ENCODE measurements at places on chromosomes 2 and 18. TPM values are rescaled to one million over a fixed set of nuclear protein-coding genes. Genes with fewer than 3 reads are reported as not detected.
A peak's percentile ranks its signal among the peaks of the same experiment; 100 is the strongest.

The SIX3 gene
- not detected for total RNA-seq

The CIDEA gene
- total RNA-seq: not detected

The CRYGD gene
- not detected for total RNA-seq

The CYP27A1 gene
- not detected for total RNA-seq

The CRACDL gene
- not detected for total RNA-seq

The GDF7 gene
- 0.72 TPM for total RNA-seq

The ZNF396 gene
- 2.7 TPM for total RNA-seq

DNA sequence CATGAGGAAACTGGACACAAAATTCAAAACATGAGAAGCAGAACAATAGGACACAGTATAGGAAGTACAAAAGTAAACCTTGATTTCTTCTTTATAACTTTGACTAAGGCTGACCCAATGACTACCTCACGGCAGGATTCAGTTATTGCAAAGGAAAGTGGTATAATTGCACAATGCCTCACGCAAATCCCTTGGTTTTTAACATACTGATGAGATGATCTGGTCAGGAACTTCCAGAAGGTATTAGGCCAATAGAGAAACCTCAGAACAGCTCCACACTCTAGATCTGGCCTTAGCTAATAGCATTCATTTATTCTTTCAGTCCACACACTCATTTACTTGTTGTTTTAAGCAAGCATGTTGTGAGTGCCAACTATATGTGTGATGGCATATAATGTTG lies 1526.9 kb upstream of the ACVR2A start:
- no peak for DNase-seq

- DNase-seq: peak; percentile 70
Measured at GRCh38 chr2:102514061-102514785, 41.2 kb downstream of the SLC9A4 start.

- no peak for DNase-seq
Measured at GRCh38 chr2:181197140-181197760, 216.8 kb downstream of the UBE2E3 start.

- DNase-seq: no peak
Measured at GRCh38 chr18:32167980-32168730, 21.7 kb upstream of the MEP1B start.

DNA sequence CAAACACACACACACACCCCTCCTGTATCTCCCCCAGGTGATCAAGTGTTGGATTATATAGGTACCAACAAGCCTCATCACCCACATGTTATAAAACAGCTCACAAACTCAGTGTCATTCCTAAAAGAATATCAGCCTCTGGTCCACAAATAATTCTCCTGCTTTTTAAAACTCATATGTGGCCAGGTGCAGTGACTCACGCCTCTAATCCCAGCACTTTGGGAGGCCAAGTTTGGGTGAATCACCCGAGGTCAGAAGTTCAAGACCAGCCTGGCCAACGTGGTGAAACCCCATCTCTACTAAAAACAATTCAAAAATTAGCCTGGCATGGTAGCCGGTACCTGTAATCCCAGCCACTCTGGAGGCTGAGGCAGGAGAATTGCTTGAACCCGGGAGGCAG lies 87.8 kb downstream of the LRATD1 start:
- no peak for DNase-seq

GRCh38 chr2:204691911-204692510 lies 146.7 kb downstream of the PARD3B start:
- peak; percentile 58 for DNase-seq

- peak; percentile 5 for DNase-seq
Measured at GRCh38 chr2:186379052-186379451, 107.0 kb upstream of the ZC3H15 start.

DNA sequence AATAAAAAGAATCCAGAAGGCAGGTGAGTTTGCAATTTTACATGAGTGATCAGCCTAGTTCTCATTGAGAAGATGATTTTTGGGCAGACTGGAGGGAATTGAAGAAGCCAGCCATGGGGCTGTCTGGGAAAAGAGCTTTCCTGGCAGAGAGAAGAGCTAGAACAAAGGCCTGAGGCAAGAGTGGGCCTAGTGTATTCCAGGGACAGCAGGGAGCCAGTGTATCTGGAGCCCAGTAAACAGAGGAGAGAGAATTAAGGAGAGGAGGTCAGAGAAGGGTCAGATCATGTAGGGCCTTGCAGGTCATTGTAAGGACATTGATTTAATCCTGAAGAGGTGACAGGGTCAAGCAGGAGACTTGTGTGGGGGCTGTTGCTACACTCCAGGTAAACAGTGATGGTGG lies 195.8 kb downstream of the SATB2 start:
- DNase-seq: no peak

- DNase-seq: no peak
Measured at GRCh38 chr2:167361426-167361825, 473.1 kb downstream of the XIRP2 start.

DNA sequence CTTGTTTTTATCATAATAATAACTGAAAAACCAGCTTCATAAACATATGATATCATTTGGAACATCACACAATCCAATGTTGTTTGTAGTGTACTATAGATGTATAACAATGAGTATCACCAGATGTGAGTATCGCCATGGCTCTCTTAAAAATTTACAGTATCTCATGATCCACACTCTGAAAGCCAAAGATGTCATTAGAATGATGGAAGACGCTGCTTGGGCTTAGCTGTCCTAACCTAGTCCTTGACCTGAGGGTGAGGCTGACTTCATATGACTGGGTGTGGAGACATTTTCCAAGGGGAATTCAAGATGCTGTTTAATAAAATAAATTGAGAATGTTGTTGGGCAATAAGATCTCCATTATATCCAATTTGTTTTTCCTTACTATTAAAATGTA lies 242.6 kb downstream of the RIT2 start:
- no peak for DNase-seq

- DNase-seq: no peak
Measured at GRCh38 chr2:207926133-207926988, 99.0 kb downstream of the PLEKHM3 start.

DNA sequence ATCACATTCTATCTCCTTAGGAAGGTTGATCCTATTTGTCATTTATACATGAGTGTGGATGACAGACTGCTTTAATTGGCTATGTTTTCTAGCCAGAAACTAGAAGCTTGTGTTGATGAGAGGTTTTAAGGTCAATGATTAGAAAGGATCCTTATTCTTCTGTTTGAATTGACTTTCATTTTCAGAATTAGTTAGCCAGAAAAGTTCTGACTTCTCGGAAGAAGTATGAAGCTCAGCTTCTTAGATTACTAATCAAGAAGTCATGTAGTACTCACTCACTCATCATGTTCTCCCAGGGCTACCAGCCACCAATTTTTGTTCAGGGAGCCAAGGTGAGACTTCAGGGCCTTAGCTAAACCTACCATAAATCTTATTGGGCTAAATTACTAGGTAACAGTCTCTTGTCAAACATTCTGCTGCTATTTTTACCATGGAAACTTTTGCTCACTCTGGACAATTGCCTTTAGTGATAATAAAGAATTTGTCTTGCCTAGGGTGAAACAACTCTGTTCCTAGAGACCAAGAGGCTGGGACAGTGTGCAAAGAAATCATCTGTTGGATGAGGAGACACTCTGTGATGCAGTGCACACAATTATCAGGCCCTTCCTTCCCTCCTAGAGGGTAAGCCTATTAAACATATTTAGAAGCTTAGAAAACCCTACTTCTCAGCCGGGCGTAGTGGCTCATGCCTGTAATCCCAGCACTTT lies 111.6 kb upstream of the DNMT3A start:
- DNase-seq: no peak

- no peak for DNase-seq
Measured at GRCh38 chr2:48198371-48198770, 292.1 kb upstream of the FBXO11 start.

- DNase-seq: no peak
Measured at GRCh38 chr2:70716131-70716743, 51.8 kb downstream of the ADD2 start.

GRCh38 chr2:8598295-8599165 lies 83.3 kb upstream of the ID2 start:
- peak; percentile 82 for DNase-seq

DNA sequence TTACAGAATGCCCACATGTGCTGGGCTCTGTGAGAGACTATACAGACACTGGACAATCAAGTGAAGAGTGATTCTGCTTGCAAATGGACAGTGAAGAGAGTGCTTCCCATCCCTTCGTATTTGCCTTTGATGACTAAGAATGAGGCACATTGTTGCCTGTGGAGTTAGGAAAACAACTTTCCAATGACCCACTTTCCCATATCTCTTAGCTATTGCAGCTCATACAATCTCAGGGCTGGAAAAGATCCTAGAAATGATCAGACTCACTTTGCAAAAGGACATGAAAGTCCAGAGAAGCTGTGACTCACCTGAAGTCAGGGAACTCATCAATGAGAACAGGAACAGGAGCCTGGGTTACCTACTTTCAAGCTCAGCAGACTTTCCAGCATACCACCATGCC lies 440.5 kb upstream of the TCF4 start:
- DNase-seq: no peak

GRCh38 chr2:224293976-224294375 lies 107.9 kb downstream of the FAM124B start:
- no peak for DNase-seq

DNA sequence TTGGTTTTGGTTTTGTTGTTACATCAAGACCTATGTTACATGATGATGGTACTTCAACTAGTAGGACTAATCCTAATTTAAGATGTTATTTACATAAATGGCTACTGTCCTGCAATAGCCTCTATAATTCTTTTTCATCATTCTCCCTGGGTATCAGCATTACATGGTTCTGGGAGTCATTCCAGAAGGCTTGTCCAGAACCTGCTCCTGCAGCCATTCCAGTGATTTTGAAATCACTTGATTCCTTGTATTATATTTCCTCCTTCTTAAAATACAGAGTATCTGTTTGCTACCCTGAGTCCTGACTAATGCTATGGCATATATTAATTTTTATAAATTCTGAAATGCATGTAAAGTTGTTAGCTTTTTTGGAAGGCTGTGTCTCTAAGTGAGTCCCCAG lies 400.5 kb upstream of the MEIS1 start:
- no peak for DNase-seq

- no peak for DNase-seq
Measured at GRCh38 chr2:228541789-228542188, 360.3 kb upstream of the SPHKAP start.

- DNase-seq: no peak
Measured at GRCh38 chr2:96801786-96802595, 14.1 kb upstream of the CNNM3 start.

DNA sequence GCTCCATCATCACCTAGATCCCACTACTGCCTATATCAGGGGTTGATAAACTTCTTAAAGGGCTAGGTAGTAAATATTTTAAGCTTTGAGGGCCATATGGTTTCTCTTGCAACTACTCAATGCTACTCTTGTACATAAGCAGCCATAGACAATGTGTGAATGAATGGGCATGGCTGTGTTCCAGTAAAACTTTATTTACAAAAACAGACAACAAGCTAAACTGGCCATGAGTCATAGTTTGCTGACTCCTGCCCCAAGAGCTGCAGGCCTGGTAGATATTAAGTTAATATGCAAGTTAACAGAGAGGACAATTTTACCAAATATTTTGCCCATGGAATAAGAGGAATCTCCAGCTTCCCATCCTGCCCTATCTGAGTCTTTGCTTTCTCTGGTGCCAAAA lies 29.8 kb upstream of the MYO3B start:
- DNase-seq: no peak

DNA sequence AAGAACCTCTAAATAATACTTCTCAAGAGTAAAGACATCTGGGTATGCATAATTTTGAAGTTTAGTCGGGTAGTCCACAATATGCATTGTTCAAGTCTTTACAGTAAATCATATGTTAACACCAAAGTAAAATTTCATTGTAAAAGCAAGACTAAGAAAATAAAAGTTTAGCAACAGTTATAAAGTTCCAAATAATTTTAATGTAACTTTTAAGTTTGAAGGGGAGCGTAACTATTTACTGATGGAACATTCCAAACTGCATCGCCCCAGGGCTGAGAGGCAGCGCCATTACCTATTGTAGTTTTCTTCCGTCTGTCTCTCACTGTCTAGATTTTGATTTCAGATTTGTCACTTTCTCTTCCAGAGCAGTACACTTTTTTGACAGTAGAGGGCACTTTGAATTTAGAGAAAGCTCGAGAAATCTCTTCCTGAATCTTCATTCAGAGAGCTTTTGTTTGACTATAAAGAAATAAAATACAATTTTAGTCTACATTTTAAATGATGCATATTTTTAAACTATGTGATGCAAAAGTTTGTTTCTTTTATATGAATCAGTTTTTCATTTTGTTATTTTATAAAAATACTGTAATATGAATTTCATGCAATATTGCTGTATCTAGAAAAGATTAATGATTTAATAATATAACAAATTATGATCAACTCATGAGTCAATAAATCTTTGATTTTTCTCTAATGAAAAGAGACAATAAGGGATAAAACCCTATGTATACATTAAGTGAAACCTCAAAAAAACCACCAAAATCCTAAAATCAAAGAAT lies 389.8 kb downstream of the FIGN start:
- peak; percentile 77 for DNase-seq

DNA sequence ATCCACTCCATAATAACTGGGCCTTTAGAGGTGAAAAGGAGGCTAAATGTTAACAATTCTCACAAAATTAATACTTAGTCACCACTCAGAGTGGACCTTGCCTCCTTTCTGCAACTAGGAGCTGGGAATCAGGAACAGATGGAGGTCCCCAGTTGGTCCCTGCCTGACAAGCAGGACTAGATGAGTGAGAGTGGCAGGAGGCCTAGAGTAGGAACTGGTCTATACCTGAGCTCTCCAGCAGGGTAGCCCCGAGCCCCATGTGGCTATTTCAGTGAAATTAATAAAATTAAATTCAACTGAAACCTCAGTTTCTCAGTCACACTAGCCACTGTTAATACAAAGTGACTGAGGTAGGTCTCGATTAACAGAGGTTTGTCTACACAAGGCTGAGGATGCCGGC lies 150.5 kb downstream of the MYO5B start:
- no peak for DNase-seq

- DNase-seq: no peak
Measured at GRCh38 chr2:224780106-224780505, 63.9 kb upstream of the CCDC195 start.

GRCh38 chr2:170098626-170099312 lies 79.2 kb upstream of the MYO3B start:
- no peak for DNase-seq

- no peak for DNase-seq
Measured at GRCh38 chr2:156896294-156896693, 361.2 kb upstream of the GALNT5 start.

GRCh38 chr2:142189501-142189900 lies 58.7 kb upstream of the LRP1B start:
- DNase-seq: no peak

GRCh38 chr2:203934041-203934492 lies 2.5 kb upstream of the ICOS start:
- no peak for DNase-seq

GRCh38 chr18:13524811-13525210 lies 201.5 kb downstream of the FAM210A start:
- DNase-seq: no peak

DNA sequence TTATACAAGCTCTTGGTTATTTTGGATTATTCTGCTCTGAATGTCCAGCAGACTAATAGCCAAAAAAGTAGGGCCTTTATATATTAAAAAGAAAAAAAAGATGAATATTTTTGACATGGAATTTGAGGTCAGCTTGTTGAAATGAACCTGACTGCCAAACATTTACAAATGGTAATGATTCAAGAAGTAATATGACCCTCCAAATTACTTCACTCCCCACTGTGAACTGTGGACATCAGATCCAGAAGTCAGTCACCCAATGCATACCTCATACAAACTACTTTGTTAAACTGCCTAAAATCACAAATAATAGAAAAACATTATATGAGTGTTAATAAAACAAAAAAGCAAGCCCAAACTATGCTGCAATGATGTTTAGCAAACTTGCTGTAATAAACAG lies 10.0 kb downstream of the EPG5 start:
- DNase-seq: no peak

GRCh38 chr2:39660612-39661236 lies 5.0 kb upstream of the TMEM178A start:
- DNase-seq: no peak
